ENCODE measurements at places on chromosomes 2 and 18.

DNA sequence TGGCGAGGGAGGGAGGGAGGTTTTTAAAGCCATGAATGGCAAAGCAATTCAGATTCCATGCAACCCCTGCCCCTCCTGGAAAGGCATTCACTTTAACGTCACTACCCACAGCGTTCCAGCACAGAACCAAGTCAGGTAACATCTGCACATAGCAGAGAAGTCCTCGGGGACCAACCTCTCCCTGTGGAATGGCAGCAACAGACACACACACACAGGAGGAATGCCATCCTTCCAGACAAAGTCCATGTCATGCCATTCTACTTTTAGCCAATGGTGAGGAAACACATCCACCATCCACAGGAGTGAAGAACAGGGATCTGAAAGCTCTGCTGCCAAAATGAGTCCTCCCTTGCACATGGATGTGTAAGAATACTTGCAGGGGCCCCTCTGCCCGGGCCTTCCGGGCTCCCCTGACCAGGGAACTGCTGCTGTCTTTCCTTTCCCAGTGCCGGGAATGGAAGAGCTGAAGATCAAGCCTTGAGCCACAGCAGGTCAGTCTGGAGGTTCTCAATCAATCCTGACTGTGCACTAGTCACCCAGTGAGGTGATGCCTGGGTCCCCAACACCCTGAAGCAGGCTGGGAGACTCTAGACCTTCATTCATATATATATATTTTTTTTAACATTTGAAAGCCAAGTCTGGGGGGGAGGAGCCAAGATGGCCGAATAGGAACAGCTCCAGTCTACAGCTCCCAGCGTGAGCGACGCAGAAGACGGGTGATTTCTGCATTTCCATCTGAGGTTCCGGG is 63.7 kb downstream of the UXS1 start:
- DNase-seq = no peak

DNA sequence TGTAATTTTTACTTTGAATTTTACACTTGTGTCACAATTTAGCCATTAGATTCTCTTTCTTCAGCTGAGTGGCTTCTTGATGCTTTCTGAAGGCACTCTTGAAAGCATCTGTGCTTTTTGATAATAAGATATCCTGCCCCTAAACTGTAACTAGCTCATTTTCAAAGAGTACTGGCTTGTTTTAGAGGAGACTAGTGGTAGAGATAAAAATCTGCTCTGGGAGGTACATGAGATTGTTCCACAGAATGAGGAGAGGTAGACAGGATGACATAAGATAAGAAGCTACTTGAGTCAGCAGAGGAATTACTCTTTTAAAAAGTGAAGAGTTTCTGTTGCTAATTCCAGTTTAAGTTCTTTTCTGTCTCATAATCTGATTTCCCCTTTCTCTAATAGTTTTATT is 10.6 kb downstream of the PLEKHB2 start:
- no peak for DNase-seq

DNA sequence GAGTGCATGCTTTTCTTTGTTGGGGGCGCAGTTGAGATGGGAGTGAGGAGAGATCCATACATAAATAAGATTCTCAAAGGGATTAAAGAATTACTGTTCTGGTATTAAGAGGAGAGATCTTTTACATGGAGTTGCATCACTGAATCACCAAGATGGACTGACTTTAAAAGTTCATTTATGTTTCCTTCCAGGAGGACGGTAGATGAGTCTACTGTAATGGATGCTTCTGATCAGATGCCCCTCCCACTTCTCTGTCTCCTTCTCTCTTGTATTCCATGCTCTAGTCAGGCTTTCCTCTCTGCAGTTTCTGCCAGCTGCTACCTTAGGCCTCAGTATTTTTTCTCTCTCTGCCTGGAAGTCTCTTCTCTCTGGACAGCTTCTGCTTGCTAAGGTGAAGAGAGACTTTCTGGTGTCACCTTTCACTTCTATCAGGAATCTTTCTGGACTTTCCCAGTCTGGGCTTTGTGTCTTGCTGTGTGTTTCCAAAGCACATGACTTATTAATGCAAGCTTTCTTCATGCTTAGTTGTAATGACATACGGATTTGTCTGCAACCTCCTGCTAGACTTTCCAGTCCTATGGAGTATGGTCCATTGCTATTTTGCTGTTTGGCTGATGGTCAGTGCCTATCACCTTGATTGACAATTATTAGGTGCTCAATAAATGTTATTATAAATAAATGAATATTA is 23.6 kb downstream of the FAM171B start:
- no peak for DNase-seq

DNA sequence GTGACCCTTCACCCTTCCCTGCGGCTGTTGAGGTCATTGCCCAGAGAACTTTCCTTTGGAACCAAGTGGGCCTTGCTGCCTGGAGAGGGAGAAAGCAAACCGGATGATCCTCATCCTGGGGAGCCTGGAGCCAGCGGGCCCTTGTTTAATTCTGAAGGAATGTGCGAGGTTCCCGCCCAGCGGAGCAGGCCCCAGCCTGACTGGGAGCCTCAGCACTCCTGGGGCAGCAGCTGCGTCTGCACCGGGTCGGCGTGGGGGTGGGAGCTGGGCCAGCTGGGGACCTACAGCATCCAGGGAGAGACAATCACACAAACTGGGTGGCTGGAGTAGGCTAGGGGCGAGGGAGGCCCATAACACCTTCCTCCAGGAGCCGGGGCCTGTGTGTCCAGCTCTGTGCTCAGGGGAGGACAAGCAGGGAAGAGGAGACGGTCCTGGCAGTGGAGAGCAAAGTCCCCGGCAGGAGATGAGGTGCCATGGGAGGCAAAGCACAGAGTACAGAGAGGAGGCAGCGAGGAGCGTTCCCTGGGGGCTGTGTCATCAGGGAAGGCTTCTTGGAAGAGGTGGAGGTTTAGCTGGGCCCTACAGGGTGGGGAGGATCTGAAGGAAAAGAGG is 61.9 kb upstream of the HAAO start:
- no peak for DNase-seq

GRCh38 chr2:768451-768850 is 91.2 kb upstream of the TMEM18 start:
- no peak for DNase-seq

- DNase-seq = no peak
These were observed 29.6 kb downstream of the ARL4C start for GRCh38 chr2:234467289-234467688.

Measured in T47D (cell line).